COR-L47 (cell line): ENCODE measurements at places on chromosomes 13 and 19.
A peak's percentile ranks its signal among the peaks of the same experiment; 100 is the strongest.

DNA sequence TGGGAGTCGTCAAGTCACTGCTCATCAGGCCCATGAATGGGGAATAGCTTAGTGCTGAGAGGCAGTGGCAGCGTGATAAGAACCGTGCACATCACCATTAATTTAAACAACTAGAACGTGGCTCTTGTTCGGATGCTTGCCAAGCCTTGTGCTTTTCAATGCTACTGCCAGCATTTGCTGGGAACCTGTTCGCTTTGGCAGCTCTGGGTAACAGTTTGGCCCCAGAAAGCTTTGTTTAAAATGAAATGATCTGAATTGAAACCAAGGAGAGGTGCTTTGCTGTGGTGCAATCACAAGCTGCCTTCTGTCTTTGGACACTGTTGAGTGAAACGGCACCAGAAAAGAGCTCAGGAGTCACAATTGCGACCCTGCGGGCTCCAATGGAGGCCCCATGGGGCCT is 53.5 kb upstream of the OLFM4 start:
- DNase-seq: no peak

DNA sequence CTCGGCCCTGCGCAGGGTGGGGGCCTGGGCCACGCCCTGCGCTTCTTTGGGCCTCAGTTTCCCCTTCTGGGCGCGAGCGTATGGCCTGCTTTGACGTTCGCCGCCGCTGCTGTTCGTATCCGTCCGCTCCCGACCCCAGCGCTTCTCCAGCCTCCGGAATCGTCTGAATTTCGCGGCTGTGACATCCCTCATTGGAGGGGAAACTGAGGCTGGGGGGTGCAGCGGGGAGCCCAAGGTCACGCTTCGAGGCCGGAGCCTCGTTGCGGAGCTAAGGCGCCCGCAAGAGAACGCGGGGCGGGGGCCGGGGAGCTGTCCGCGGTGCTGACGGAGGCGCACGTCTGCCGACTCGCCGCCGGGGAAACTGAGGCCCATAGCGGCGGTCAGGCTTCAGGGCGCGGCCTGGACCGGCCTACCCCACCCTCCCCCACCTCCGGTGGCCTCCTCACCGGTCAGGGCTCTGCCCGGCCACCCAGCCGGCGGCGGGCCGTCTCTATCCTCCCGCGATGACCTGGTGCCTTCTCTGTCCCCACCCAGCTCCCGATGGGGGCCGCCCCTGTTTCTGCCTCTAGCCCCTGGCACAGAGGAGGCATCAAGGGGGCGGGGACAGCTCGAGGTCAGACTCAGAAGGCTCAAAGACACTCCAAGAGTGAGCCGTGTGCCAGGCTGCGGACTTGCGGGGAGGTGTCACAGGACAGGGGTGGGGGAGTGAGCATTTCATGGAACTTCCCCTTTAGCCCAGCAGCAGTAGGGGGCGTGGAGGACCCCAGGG is 3.0 kb upstream of the APC2 start:
- DNase-seq: no peak

- no peak for DNase-seq
These were observed 508 bp downstream of the SLC15A1 start for GRCh38 chr13:98751861-98752466.

- DNase-seq: no peak
These were observed 41.1 kb upstream of the MRI1 start for GRCh38 chr19:13723206-13723605.

DNA sequence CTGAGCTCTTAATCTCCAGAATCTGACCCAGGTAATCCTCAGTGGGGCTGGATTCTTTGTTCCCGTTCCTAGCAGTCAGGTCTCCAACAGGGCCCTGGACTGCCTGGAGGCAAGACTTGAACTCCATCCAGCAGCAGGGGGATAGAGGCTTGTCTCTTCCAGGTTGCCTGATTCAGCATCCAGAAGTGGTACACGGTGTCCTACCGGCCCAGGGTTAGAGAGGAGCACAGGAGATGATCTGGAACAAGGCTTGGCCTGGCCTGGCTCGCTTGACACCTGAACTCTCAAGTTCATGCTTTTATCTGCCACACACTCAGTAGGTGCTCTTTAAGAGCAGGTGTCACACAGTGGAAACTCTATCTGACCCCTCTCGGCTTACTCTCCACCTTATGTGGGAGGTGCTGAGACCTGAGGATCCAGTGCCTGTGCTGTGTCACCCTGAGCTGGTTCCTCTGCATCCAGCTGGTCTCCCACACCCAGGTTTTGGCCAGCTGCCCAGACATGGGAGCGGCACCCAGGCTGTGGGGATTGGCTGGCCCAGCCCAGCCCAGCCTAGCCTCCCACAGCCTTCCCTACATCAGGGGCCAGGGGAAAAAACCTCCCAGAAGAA is at the start of gene CYP4F3:
TSS of gene CYP4F3 (plus strand) at position 604 of the 610 bp plus-strand sequence. CDS start 519 bp downstream, outside the sequence.
- DNase-seq: peak; percentile 51

DNA sequence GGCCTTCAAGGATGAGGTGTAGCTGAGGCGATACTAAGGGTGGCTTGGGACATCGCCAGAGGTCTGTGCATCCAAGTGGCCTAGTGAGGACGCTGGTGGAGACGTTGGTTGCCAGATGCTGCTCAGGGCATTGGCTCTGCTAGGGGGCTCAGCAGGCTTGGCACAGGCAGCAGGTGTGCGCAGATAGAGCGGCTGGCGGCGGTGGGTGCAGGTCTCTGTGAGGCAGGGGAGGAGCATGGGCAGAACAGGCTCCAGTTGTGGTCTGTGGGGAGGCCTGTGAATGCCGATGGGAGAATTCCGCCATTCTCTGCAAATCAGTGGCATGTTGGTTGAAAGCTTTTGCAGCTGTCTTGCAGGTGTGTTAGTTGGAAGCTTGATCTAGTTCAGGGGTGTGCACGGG is 21.2 kb downstream of the PRAM1 start:
- no peak for DNase-seq

- no peak for DNase-seq
These were observed 6.1 kb downstream of the CLEC4G start for GRCh38 chr19:7725791-7726190.

DNA sequence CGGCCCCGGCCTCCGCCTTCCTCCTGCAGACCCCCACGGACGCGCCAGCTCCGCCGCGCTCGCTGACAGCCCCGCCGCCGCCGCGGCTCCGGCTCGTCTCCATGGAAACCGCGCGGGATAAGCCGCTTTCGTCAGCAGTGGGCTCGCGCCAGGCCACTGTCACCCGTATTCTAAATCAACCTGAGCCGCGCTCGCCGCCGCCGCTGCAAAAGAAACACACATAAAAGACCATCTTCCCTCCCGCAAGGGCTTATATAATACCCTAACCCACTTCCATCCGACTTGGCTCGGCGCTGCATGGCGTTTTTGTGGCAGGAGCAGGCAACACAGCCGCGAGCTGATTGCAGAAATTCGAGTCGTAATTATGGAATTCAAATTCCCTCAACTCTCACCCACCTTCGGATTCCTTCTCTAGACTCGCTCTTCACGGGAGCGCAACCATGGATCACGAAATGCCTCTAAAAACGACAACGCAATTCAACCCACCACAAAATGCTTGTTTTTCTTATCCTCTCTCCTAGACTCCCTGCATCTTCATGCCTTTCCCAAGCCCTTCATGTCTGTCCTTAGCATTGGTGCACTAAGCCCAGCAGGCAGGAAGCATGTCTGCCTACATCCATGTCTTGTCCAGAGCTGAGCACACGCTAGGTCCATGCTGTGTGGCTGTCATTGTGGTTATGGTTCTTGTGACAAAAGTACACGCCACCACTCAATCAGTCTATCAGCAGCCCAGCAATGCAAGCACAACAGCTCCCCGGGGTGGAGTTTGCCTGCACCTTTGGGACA is at the start of gene AMER2:
TSS of gene AMER2 (minus strand) at position 772 of the 786 bp plus-strand sequence. CDS start at position 103, 669 bp downstream.
- DNase-seq: peak; percentile 81

- DNase-seq: peak; percentile 45
These were observed 89.0 kb downstream of the TEX29 start for GRCh38 chr13:111409413-111409812.

DNA sequence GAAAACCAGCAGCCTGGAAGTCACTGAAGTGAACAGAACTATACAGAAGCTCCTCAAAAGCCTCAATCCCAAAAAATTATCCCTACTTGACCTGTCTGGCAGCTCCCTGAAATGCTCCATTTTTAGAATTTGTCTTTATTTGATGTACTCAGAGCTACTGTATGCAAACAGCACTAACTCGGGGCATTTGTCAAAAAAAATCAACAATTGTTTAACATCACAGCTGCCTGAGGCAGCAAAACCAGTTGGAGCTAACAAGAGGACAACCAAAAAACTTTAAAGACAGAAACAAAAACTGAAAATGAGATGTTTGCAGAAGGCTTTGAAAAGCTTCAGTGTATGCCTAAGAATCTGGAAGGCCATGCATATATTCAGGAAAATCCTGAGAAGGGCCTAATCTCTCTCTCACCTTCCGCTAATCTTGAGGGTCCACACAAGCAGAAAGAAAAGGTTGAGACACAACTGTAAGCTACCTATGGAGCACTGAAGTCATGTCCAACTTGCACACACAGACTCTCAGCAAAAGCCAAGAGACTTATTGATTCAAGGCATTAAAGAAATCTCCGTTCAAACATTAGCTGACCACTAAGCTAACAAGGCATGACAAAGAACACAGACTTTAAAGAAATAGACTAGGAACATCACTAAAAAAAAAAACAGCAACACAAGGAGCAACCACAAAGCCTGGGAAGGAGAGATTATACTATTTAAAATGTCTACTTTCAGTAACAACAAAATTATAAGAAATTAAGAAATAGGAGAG is 16.1 kb downstream of the VWA8 start:
- DNase-seq: no peak

GRCh38 chr13:102704238-102705058 is 9.6 kb upstream of the METTL21C start:
- no peak for DNase-seq

GRCh38 chr13:44300895-44301638 is 72.6 kb upstream of the SERP2 start:
- DNase-seq: no peak

DNA sequence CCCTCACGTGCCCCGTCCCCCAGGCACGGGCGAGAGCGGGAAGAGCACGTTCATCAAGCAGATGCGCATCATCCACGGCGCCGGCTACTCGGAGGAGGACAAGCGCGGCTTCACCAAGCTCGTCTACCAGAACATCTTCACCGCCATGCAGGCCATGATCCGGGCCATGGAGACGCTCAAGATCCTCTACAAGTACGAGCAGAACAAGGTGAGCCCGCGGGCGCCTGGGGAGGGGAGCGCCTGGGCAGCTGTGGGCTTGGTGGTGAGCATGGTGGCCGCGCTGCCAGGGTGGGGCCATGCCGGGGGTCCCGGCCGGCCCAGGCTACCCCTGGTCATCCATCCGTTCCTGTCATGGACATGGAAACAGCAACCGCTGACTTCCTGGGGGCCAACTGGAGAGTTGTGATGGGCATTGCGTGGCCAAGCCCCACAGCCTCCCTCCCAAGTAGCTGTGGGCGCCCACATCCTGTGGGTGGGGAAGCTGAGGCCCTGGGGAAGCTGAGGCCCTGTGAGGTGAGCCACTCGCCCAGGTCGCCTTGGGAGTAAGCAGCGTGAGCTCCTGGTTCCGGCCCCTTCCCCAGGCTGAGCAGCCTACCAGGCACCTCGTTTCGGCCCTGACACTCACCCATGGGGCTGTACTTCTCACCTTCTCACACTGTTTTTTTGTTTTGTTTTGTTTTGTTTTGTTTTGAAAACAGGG is 16.1 kb downstream of the GNA11 start:
- DNase-seq: no peak

- DNase-seq: no peak
These were observed 44.7 kb downstream of the CARS2 start for GRCh38 chr13:110661256-110661655.

DNA sequence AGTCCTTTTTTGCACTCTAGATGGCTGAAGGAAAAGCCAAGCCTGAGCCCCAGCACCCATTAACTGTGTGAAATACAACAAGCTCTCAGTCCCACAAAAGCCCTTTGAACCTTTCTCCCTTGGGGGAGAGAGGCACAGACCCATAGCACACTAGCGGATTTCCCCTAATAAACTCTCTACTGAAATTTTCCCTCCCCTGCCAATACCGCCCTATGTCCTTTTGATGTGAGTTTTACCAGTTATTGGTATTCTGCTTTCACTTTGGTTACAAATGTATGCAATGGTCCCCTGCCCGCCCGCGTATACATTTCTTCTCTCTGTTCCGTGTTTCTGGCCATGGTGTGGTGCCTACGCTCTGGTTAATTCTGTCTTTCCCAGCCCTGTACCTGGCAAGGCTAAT is 54.0 kb upstream of the MYO16 start:
- no peak for DNase-seq

DNA sequence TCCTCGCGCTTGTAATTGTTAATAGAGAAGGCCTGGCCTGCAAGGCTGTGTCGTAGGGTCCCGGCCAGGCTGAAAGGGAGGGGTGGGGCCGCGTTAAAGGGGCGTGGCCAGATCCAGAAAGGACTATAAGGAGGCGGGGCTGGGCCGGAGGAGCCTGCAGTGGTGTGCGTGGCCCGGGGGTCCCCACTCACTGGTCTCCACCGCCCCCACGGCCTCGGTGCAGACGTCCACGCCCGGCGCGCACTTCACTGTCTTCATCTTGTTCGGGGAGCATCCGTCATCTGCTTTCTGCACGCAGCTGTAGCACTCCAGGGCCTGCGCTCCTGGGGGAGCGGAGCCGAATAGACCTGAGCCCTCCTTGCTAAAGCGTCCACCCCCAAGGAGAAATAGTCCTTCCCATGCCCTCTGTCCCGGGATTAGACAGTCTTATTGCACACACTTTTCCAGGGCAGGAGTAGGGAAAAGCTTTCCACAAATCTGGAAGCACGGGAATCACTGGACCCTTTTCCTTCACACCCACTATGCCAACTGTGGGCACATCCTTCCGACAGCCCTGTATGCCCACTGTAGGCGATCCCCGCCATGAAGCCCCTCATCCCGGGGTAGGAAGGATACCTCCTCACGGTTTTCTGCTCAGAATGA is 1.2 kb downstream of the LYPD3 start:
- DNase-seq: no peak

GRCh38 chr19:3248728-3249326 is 24.4 kb downstream of the CELF5 start:
- DNase-seq: no peak

DNA sequence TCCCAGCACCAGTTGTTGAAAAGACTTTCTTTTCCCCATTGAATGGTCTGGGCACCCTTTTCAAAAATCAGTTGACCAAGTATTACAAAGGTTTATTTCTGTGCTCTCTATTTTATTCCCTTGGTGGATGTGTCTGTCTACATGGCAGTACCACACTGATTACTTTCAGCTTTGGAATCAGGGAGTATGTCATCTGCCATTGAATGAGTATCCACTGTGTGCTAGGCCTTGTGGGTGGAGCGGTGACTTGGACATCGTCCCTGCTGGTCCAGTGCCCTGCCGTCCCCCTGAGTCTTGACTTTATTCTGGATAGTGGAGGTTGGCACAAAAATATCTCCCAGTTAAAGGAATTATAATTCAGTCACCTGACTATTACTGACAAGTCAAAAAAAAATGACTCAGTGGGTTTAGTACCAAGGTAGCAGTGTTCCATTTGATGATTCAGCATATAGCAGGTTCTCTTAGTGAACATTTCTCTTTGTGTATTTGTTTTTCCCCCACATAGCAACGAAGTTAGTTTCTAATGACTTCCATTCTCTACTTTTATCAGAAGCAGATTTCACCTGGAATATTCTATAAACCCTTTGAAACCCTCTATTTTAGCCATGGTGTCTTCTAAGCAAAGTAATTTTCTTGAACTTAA is 3.9 kb downstream of the UPF3A start:
- DNase-seq: no peak

- no peak for DNase-seq
These were observed 396.9 kb upstream of the SLITRK1 start for GRCh38 chr13:84279166-84279565.

- no peak for DNase-seq
These were observed 2.8 kb downstream of the MAST1 start for GRCh38 chr19:12841094-12841493.
